SJCRH30 (cell line): ENCODE measurements at places on chromosomes 3 and 15. TPM values are rescaled to one million over a fixed set of nuclear protein-coding genes. Genes with fewer than 3 reads are reported as not detected.

Gene DUOXA1
- 0.04 TPM in 1 of 2 replicates, not detected in the other for total RNA-seq

Gene CAMK1
- 5.8 TPM in 2 replicates for total RNA-seq

Gene PDE12
- 14.4 and 16.2 TPM in 2 replicates for total RNA-seq

Gene TMCO5A
- not detected in 2 replicates for total RNA-seq

Gene GOLGA6B
- total RNA-seq: not detected in 2 replicates

Gene OIP5
- total RNA-seq: 33.7 and 37.8 TPM in 2 replicates

Gene ALDH1L1
- 0.05 and 0.08 TPM in 2 replicates for total RNA-seq

Gene ZBTB11
- total RNA-seq: 28.6 and 31.3 TPM in 2 replicates

Gene TNFAIP8L3
- total RNA-seq: 0.04 and 0.05 TPM in 2 replicates

Gene PLA2G4F
- not detected in 2 replicates for total RNA-seq

Gene SAMD7
- not detected in 2 replicates for total RNA-seq

Gene RARB
- total RNA-seq: 0.18 and 0.46 TPM in 2 replicates

Gene PLA2G4E
- total RNA-seq: not detected in 2 replicates

Gene RAB6B
- 0.58 and 1.4 TPM in 2 replicates for total RNA-seq

Gene CCDC39
- total RNA-seq: not detected in 2 replicates

Gene ITPKA
- 8.4 and 8.8 TPM in 2 replicates for total RNA-seq

Gene LOXL1
- 31.3 and 33.3 TPM in 2 replicates for total RNA-seq

Gene CLSTN2
- 9.5 and 10.0 TPM in 2 replicates for total RNA-seq

Gene SAXO2
- total RNA-seq: 0.10 and 0.46 TPM in 2 replicates

Gene P3H2
- 31.5 and 36.5 TPM in 2 replicates for total RNA-seq

Gene SKOR1
- 3.1 and 4.5 TPM in 2 replicates for total RNA-seq
